ENCODE measurements at places on chromosomes 2 and 18. TPM values are rescaled to one million over a fixed set of nuclear protein-coding genes. Genes with fewer than 3 reads are reported as not detected.
A peak's percentile ranks its signal among the peaks of the same experiment; 100 is the strongest.

DNA sequence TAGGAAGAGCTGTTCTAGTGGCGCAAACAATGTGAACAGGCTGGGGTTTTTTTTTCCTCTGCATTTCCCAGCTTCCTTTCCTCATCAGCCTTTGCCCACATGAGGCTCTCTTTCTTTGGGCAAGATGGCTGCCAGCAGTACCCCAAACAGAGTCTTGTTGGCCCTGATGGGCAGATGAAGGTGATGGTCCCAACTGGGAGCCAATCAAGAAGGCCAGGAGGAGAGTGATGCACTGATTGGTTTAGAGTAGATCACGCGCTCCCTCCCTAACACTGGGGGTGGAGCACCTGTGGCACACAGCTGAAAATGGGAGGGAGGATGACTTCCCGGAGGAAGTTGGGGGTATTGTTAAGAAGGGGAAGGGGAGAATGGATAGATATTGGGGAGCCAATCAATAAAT is 96.3 kb upstream of the FZD7 start:
- ATAC-seq = no peak

DNA sequence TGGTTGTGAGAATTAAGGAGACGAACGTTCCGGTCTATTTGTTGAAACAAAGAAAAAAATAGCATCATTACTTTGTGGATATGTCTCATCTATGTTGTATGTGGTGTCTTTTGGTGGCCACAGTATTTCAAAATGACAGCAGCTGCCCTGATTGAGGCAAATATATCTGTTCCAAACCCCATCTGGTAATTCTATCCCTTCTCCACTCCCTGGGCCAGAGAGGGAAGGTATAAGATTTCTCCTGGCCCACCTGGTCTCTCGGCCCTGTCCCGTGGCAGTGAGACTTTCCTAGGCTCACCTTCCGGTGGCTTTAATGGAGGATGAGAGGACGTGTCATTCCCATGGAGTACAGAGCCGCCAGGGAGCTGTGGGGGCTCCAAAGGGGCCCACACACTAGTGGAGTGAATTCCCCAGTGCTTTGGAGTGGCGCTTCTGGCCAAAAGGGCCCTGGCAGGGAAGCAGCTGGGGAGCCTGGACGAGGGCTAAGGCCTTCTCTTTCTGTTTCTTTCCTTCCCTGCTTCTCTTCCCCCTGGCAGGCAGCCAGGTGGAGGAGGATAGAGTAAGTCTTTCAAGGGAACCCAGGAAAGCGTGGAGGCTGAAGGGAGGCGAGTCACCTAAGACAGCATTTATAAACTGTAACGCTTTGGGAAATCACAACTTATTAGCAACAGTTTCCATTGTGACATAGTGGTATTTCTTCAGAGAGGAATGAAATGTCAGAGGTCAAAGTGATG is 5.6 kb downstream of the FOSL2 start:
- ATAC-seq = peak; percentile 53

DNA sequence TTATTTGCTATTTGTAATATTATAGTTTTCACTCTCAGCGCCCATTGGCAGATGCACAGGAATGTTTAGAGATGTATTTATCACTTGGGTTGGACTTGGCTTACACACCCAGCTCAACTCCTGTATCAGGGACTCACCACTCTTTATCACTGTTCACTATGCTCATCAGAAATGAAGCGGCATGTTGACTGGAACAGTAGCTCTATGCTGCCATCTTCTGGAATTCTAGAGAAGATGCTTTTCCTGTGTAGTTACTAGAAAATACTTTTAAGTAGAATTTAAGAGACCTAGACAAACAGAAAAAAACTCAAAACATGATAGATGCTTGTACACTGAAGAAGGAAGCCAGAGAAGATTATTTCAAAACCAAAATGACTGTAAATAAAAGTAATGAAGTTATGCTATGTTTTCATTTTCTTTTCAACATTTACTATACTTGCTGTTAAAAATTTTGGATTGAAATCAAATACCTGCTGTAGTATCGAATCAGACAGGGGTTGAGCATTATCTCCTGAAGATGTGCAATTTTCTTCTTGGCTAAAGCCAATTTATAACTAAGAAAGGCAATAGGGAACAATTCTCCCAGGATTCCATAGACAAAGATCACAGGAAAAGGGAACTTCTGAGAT is 47.4 kb upstream of the NXPH2 start:
- peak; percentile 35 for ATAC-seq

DNA sequence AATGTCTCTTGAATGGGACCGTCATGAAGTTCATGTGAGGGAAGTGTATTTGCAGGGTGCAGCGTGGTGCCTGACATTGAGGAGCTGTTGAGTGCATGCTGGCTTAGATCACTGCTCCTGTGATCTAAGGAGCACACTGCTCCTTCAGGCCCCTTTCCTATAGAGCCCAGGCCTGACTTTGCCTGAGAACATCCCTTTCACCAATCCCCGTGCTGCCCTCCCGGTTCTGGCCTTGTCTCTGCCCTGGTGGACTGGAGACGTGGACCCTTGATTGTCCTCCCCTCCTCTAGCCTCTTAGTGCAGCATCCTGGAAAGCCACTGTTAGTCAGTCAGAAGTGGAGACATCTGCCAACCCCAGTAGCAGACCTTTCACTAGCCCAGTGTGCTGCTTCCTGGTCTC is 323.6 kb upstream of the HS6ST1 start:
- no peak for ATAC-seq

GRCh38 chr2:128258218-128258617 is 60.5 kb downstream of the HS6ST1 start:
- no peak for ATAC-seq

- ATAC-seq = peak; percentile 91
Measured at GRCh38 chr2:241734467-241735208, at the start of gene D2HGDH. TSS of gene D2HGDH (plus strand) at chr2:241734630. CDS start at chr2:241735225, 595 bp downstream.

DNA sequence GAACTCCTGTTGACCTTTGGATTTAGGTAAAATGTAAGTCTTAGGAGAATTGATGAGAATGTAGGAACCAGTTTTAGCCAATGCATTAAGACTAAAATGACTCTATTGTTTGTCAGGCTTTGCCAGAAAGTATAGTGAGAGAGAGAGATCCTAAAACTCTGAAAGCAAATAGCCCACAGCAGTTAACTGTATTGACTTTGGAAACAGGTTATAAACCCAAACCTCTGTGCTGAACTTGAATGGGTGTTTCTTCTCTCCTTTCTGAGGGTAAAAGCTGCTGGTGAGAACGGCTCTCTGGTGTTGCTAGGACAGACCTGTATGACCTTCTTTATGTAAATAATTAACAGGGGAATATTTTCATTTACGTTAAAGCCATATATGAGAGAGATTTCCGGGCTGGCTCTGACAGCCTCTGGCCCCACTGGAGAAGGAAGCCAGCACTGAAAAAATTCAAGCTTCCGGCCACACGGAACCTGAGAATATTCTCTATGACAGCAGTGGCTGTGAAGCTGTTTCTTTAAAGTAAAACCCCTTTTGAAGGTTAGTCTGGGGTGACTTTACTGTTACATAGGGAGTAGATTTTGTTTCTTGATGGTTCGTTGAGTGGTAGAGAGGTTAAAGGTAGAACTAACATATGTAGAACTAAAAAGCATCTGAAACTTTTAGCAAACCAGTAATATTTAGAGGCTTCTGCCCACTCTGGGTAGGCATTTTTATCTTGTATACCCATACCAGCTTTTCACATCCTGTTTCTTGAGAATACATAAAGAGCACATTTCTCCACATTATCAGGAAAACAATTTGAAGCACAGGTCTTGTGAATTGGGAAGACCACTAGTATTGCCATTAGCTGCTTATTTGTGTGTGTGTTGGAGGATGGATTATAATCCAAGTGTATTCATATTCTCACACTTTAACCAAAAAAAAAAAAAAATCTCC is 123.8 kb downstream of the SPTBN1 start:
- ATAC-seq = peak; percentile 73

- ATAC-seq = no peak
Measured at GRCh38 chr2:46009315-46009714, 287.9 kb upstream of the EPAS1 start.

DNA sequence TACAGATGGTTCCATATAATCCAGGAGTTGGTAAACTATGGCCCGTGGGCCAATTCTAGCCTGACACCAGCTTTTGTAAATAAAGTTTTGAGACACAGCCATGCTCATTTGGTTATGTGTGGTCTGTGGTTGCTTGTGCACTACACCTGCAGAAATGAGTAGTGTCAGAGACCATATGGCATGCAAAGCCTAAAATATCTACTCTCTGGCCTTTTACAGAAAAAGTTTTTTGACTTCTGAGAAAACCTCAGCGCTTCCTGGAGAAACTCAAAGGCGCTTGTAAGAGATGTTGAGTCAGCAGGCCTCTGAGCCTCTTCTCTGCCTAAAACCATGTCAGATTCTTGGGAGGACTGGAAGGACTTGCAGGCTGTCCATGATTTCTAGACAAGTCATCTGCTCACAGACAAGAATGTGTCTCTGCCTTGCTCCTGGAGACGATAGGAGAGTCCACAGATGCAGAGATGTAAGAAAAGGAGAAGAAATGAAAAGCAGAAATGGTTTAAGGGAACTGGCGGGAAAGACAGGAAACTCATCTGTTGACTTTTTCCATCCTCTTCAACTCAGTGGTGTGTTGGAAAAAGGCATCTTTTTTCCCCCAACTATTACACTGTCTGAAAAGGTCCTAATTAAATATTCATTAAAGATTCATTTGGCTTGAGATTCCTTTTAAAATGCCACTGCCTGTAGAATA is 5.2 kb downstream of the TTC39C start:
- peak; percentile 69 for ATAC-seq

GRCh38 chr18:75297731-75298130 is 87.1 kb downstream of the TSHZ1 start:
- no peak for ATAC-seq

DNA sequence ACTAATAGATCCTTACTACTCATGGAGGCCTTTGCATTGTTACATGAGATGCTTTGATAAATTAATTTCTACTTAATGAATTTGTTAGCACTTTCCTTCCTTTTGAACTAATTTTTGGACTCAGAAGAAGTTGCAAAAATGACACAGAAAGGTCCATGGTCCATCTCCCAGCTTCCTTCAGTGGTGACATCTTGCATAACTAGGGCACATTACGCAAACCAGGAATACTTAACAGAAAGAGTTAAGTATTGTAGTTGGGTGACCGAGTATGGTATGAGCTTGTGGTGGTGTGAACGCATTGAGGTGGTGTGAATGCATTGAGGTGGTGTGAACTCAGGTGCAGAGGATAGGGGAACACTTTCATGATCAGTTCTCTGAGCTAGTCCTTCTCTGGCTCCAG is 151.1 kb upstream of the TWIST2 start:
- ATAC-seq = no peak

- ATAC-seq = peak; percentile 52
Measured at GRCh38 chr18:79275992-79276391, 119.7 kb upstream of the NFATC1 start.

DNA sequence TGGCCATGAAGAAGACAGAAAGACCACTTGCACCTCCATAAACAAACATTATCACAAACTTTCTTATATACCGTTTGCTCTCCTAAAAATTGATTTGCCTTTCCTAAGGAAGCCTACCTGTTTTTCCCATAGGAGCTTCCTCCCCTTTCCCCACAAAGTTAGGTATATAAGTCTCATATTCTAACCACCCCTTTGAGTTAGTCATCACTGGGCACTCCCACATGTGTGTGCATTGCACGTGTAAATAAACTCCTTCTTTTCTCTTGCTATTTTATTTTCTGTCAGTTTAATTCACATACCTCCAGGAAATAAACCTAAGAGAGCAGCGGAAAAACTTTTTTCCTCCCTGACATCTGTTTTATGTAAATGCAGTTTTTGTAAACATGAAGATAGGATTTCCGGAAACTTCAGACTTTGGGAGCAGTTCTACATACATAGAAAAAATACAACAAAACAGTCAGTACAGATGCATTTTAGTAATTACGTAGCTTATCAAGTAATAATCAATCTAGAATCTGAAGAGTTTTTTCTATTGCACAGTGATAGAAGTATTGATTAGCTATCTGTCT is 46.6 kb downstream of the PLCL1 start:
- ATAC-seq = no peak

- no peak for ATAC-seq
Measured at GRCh38 chr2:46806526-46806925, 109.1 kb downstream of the MCFD2 start.

DNA sequence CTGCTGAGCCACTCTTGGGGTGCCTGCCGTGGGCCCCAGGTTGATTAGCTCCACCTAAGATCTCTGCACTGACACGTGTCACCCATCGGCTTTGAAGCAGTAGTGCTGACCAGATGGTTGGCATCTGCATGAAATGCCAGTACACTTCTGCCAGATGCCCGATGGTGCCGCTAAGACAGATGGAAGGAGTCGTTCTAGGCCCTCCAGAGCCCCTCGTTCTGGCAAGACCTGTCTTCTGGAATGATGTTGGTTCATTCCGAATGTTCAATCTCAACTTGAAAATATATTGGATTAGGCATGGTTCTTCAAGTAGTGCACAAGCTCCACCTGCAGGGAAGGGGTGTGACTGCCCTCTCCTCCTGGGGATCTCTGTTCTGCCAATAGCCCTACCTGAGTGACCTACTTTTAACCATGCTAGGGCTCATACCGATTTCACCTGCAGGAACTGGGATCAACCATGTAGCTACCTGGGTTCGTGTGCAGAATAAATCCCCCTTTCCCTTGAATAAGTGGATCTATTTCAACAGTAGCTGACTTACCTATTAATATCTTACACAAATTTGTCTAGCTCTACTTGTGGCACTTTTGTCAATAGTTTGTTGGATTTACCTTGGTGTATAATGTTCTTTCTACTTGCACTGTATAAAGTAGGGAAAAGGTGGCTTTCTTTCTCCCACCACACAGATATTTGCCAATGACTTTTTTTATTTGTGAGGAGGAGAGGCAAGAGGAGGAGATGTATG is 342.6 kb downstream of the CTNNA2 start:
- ATAC-seq = no peak

DNA sequence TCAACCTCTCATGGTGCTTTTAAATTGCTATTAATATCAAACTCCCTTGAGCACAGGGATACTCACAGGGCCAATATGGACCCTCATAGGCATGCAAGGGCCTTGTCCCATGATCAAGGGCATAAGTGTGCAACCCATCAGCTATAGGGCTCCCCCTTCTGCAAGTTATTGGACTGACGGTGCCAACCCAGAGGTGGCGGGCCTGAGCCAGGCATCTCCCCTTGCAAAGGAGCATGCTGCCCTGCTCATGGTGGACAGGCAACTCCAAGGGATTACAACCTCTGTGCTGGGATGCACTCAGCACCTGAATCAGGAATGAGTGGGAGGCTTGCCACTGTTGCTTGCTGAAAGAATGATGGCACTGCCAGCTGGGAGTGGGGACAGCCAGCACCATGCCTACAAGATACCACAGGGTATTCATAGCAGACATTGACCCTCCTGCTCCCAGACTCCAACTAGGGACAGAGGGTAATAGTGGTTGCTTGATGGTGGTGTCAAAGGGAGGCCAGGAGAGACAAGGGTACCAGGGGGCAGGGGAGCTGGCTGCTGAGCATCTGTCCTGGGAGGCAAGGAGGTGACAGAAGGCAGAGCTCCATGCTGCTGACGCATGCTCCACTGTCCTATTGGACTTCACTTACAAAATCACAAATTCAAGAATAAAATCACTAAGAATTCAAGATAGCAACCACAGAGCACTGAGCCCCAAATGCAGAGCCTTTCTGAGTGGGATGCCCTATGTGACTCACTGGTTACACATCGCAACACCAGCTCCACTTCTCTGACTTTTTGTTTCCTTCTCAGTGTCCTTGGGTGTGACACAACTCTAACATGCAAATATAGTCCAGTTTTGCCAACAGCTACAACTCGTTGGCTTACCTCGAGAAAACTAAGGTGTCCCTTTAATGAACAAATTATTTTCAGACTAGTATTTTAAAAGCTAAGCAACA is 157.1 kb upstream of the CCDC150 start:
- ATAC-seq = peak; percentile 84

GRCh38 chr18:23494992-23495391 is 8.3 kb upstream of the RMC1 start:
- no peak for ATAC-seq

FZD7 gene
- 1.6 TPM for total RNA-seq

GPAT2 gene
- total RNA-seq = 28.2 TPM
